ENCODE measurements at places on chromosomes 13 and 19. TPM values are rescaled to one million over a fixed set of nuclear protein-coding genes. Genes with fewer than 3 reads are reported as not detected.

The KIRREL2 gene
- not detected for total RNA-seq

DNA sequence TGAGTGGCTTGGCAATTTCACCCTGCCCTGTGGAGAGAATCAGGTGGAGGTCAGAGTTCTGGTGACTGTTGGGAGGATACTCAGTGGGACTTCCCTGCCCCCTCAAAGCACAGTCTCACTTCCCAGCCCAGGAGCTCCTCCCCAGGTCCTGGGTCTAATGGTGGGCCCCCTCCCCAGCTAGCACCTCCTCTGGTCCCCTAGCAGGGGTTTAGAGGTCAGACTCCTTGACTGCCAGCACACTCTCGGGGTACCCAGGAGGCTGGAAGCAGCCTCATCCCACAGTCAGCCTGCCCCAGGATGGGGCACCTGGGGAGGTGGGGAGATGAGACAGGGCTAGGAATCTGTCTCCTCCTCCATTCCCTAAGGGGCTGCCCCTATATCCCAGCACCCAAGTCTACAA lies 65.2 kb downstream of the COLGALT1 start:
- H3K27ac ChIP-seq, result no peak overlapping the region
- no peak for DNase-seq
- no peaks in the 10 kb centered on the region for H3K4me1 ChIP-seq
- no peaks in the 10 kb centered on the region for H3K36me3 ChIP-seq

DNA sequence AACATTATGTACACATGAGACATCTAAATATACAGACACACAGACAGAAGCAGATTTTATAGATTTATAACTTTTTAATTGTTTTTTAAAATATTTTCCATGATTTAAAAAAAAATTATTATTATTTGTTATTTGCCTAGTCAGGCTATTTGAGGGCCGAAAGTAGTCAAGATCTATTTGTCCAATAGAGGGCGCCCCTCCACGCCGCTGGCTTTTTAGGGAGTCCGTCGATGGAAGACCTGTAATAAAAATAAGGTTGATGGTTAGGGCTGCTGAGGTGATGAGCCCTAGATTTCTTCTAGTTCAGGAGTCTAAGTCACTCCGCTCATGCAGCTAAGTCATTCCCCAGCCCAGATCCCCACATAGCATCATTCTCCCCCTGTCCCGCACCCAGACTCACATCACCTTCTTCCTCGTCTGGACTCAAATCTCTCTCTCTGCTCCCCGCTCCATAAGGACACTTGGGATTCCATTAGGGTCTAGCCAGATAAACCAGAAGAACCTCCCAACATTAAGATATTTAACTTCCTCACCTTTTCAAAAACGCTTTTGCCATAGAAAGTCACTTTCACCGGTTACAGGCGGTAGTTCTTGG lies 33.9 kb upstream of the CEACAM21 start:
- no peak overlapping the region for H3K27ac ChIP-seq
- H3K36me3 ChIP-seq, result no peaks in the 10 kb centered on the region
- DNase-seq, result no peak
- no peaks in the 10 kb centered on the region for H3K27me3 ChIP-seq

- H3K27me3 ChIP-seq, result no peaks in the 10 kb centered on the region
- no peak overlapping the region for H3K4me3 ChIP-seq
- no peaks in the 10 kb centered on the region for H3K4me1 ChIP-seq
- H3K27ac ChIP-seq, result no peak overlapping the region
- DNase-seq, result no peak
- no peaks in the 10 kb centered on the region for H3K36me3 ChIP-seq
Measured at GRCh38 chr13:90928109-90928508, 419.4 kb upstream of the MIR17HG start.

DNA sequence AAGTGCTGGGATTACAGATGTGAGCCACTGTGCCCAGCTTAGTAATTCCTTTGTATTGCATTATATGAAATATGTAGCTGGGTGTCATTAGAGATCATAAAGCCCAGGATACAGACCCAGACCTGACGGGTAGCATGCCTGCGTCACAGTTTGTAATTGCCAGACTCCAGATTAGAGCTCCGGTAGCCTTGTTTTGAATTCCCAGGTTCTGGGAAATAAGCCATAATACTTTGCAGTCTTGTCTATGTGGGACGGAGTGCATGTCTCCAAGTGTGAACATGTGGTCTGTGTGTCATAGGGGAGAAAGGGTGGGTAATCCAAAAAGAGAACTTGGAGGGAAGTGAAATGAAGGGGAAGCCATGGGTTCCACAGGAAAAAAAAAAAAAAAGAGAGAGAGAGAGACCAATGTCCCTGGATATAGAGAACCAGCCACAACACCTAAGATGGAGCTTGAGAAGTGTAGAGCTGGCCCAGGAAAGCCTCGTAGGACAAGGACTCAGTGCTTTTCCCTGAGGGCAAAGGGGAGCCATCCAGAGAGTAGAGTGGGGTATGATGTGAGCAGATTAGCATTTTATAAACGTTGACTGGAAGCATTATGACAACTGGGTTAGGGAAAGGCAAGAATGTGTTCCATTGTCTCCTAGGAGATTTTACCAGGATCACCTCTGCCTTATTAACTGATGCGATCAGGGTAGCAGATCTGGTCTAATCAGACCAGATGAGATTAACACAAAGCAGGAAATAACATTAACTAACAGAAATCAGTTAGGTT lies 2.6 kb downstream of the ZSCAN4 start:
- DNase-seq, result no peak
- no peaks in the 10 kb centered on the region for H3K4me1 ChIP-seq
- no peaks in the 10 kb centered on the region for H3K36me3 ChIP-seq
- no peak overlapping the region for H3K4me3 ChIP-seq
- H3K27ac ChIP-seq, result no peak overlapping the region

- no peaks in the 10 kb centered on the region for H3K27me3 ChIP-seq
- DNase-seq, result no peak
- H3K4me1 ChIP-seq, result no peaks in the 10 kb centered on the region
- H3K36me3 ChIP-seq, result no peaks in the 10 kb centered on the region
Measured at GRCh38 chr13:22700246-22700887, 480.4 kb upstream of the SGCG start.
